ENCODE measurements at places on chromosomes 7 and 10.

DNA sequence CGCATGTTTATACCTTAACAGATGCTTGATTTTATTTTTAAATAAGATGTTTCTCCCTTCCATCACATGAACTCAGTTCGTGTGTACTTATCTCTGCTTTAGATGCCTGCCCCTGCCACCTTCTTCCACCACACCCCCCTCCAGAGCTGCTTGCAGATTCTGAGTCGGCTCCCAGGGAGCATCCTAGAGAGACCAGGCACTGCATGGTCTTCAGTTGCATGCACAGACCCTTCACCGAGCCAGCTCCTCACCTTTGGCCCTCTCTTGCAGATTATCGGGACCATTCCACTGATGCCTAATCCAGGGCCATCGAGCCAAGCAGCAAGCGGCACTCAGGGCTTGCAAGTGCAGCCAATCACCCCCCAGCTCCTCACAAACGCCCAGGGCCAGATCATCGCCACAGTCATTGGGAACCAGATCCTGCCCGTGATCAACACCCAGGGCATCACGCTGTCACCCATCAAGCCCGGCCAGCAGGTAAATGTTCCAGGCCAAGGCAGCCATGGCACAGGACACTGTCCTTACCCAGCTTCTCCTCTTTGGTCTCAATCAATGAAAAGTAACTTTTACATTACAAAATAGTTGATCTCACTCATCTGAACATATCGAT is 133.3 kb upstream of the YAE1 start:
- DNase-seq, result no peak

DNA sequence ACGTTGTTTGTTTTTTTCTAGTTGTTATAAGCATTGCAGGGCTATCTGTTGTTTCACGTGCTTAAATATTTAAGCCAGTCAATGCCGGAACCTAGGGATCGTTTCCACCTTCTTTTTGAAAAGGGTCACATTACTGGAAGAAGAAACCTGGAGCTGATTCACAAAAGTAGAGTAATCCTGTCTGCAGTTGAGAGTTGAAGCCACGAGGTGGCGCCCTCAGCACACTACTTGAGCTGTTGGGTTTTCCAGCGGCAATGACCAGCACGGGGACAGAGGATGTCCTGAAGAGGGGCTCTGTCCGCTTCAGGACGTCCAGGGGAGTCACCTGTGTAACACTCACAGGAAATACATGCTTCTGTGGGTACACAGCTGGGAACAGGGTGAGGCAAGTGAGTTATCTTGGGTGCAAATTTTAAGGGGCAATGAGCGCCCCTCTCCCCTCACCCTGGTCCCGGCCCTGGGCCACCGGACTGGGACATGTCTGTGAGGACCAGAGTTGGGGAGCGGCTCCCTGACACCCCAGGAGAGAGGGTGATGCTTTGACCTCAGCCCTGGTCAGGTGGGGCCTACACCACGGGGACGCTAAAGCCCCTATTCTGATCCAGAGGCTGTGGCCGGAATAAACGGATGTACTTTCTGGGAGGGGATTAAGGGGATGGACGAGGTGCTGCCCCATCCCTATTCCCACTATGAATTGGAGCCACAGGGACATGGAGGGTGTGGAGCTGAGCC is 26.3 kb upstream of the WDFY4 start:
- DNase-seq, result peak; percentile 57

DNA sequence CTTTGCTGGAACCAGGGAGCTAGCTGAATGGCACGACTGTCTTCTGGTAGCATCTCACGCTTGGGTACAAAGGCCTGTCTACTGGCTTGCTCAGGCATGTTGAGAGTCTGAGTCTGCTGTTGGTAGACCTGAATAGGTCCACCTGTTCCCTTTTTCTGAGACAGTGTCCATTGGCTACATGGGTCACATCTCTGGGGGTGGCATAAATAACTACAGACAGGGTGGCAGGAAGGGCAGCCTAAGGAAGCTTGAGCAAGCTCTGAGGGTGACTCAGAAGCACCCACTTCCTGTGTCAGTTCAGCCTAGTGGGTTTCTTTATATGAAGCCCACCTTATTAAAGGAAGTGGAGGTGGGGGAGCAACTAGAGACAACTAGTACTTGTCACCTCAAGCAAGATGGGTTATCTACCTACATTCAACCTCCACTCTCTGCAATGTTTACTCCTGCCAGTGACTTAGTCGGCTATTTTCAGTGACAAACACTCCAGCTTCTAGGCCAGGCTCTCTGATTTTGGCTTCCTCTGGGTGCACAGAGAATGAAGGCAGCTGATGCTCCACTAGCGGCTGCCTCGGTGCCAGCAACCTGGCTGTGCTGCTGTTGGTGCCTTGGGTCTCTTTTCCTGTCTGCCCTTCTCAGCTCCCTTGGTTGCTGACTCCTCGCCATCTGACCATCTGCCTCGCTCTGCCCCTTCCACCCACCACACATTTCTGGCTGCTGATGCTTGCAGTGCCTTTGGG is 5.7 kb upstream of the ZYX start:
- no peak for DNase-seq

DNA sequence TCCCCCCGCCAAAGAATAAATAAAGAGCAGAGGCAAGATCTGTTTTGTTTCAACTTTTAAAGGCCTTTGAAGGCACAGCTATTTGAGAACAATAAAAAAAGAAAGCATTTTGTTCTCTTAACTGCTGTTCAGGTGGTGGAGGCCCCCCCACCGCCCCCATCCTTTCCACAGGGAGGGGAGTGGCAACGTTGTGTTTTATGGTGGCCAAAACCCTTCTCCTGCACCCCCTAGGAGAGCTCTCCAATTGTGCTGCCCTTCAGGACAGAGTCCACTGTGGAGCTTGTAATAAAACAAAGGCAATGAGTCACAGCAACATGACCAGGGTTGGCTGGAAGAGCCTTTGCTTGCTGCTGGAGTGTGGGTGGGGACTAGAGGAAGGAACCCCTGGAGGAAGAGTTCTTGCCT is 987.9 kb downstream of the KCNMA1 start:
- no peak for DNase-seq

DNA sequence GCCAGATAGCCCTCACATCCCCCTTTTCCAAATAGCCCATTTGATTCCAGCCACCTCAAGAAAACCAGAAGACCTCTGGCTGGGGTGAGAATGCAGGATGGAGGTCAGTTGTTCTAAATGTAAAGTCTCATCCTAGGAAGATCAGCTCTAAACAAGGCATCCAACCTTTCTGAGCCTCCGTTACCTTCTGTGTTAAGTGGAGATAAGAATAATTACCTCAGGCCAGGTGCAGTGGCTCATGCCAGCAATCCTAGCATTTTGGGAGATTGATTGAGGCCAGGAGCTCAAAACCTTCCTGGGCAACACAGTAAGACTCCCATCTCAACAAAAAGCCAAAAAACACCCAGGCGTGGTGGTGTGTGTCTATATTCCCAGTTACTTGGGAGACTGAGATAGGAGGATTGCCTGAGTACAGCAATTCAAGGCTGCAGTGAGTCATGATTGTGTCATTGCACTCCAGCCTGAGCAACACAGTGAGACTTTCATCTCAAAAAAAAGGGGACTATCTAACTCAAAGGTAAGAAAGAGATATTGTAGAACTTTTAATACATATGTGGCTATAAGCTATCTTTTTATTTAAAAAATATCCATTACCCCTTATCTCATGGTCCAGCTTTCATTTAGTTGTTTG is 43.5 kb downstream of the PRTFDC1 start:
- DNase-seq, result no peak

GRCh38 chr7:1357601-1358271 is 101.5 kb downstream of the MICALL2 start:
- no peak for DNase-seq

- no peak for DNase-seq
These were observed 10.7 kb upstream of the FHIP2A start for GRCh38 chr10:114810926-114811325.

GRCh38 chr10:78619115-78619851 is 449.5 kb upstream of the ZMIZ1 start:
- no peak for DNase-seq

DNA sequence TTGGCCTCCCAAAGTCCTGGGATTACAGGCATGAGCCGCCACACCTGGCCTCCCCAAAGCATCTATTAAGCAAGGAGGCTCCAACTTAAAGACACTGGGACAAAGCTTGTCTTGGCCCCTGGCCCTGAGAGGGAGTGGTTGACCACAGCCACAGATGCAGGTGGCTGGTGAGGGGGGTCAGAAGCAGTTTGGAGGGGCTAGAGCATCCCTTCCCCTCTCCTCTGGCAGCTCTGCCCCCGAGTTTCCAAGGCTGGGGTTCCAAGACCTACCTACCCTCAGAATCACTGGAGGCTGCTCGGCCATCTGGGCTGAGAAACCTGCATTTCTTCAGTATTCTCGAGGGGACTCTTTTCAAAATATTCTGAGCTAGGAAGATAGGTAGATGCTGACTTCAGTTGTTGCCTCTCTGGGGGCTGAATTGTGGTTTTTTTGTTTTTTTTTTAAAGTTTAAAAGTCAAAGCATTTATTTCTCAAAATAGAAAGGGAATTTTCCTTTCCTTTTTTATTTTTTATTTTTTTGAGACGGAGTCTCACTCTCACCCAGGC is 32.6 kb downstream of the DDIT4 start:
- no peak for DNase-seq

DNA sequence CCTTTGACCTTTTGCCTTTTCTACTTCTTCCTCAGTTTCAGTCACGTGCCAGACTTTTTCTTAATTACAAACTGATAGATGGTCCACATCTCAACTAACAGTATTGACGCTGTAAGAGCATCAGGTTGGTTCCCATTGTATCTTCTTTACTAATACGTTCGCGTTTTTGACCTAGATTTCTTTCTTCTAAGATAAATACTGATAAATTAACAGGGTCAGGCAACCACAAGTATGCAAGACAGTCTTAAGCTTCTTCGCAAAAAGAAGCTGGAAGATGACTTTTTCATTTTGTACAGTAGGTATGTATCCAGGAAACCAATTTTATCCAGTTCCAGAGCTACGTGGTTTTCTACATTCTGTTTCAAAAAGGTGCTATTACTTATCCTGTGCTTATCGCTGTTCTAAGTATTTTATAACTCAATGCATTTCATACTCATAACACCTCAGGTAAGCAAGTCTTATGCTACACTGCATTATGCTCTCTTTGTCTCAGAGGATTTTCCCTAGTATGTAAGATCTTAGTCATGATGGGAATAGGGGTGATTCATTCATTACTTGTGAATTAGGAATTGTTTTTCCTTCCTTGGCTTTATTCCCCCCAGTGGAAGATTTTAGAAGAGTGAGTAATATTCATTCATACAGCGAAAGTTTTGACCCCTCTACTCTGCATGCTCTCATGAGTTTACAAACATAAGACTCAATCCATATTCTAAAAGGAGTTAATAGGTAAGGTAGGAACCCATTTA is 955 bp downstream of the DUS4L start:
- no peak for DNase-seq

GRCh38 chr7:41312235-41312634 is 390.7 kb downstream of the INHBA start:
- no peak for DNase-seq

DNA sequence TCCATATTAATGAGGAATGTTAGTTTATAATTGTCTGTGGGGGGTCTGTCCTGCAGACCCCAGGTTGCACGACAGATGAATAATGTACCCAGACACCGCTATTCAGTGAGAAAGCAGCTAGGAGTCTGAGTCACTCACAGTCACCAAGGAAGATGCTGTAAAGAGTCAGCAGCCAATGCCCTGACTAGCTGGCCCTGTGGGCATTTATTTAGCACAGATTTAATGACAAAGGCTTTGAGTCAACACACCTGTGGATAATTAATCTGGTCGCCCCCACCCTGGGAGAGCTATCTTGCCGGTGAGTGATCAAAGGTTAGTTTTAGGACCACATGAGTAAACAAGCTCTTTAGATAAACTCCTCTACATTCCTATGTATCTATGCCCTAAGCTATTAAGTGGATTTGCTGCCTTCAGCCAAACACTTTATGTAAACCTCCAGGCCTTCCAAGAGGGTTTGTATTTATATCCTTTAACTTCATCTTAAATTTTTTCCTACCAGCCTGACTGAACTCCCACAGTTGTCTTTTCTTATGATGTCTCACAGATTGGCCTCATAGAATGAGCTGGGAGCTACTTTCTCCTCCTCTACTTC is 180.0 kb upstream of the ADCY1 start:
- no peak for DNase-seq

DNA sequence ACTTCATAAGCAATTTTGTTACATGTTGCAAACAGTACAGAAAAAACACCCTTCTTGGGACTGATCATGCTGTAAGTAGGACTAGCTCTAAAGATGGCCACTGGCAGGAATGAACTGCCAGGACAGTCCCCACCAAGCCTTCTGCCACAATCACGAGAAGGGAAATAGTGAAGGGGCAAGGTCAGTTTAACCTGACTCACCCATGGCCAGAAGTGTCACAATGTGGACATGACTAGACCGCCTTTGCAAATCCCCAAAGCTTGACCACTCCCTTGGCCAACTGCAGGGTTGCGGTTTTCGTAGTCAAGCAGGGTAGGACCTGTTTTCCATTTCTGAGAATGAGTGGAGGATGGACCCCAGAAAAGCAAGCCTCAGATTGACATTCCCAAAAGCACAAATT is 19.4 kb upstream of the FRAT2 start:
- DNase-seq, result no peak

GRCh38 chr10:87619705-87620104 is 40.0 kb upstream of the PAPSS2 start:
- no peak for DNase-seq

DNA sequence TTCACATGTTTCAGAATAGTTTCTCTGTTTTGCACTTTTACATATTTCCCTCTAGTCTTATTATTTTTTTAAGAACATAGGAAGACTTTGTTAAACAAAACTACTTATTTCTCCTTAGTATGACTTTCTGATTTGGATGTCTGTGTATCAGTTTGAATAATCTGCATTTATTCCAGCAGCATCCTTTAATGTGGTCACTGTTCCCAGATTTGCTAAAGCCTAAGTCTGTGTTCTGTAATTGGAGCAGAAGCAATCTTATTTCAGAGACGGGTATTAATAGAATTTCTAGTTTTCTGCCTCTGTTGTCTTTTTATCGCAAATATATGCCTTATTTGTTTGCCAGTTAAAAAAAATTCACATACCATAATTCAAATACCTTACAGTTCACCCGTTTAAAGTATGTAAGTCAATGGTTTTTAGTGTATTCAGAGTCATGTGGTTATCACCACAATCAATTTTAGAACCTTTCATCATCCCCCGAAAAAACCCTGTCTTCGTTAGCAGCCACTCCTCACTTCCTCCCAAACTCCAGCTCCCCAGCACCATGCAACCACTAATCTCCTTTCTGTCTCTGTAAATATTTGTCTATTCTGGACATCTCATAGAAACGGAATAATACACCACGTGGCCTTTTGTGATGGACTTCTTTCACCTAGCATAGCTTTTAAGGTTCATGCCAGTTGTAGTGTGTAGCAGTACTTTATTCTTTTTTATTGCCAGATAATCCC is 58.7 kb downstream of the INPP5F start:
- no peak for DNase-seq

DNA sequence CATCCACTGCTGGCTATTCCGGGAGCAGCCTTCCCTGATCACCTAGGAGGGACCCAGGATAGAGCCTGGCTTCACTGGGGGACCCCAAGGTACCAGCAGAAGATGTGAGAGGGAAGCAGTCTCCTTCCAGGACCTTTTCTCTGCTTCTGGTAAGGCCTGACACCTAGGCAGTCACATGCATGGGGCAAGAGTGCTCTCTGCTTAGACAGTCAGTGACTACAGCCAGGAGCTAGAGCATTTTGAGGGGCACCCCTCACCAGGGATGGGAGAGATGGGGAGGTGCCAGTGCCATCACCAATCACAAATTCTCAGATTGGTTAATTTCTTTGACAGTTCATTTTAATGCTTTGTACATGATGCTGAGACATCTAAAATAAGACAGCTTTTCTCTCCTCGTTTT is 13.9 kb upstream of the ADO start:
- no peak for DNase-seq

Measured in stimulated activated CD4-positive, alpha-beta T cell treated with anti-CD3 and anti-CD28 coated beads, Interleukin-12 subunit alpha, Interleukin-12 subunit beta, amount 100 ng/mL, for 4 hours (primary cell).